ENCODE measurements at places on chromosomes 4 and X.

DNA sequence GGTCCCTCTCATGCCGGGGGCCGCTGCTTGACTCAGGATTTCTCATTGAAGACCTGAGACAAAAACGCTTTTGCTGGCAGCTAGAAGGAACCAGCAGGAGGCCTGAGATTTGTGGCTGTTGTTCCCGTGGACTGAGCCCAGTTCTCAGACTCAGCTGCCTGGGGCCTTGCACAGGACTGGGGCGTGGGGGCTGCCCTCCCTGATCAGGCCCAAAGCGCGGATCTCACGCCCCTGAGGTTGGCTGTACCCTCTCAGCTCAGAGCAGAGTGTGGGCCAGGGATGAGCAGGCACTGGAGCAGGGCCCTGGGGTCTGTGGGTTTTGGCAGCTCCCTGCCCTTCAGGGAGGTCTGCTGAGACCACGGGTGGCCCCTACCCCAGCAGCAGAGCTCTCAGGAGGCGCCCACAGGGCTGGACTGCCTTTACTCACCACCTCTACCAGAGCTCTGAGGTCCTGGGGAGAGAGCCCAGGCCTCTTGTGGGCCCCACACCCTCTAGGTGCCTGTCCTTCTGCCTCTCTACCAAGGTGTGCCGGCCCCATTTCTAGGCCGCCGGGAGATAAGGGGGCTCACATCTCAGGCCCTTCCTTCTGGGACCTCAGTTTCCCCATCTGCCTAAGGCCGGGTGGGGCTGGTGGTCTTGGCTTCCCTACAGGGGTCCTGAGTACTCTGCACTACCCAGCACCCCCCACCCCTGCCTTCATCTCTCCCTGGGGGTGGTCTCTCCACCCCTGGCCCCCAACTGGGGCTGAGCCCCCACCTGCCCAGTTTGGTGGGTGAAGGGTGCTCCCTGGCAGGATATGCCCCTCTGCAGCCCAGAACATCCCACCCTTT, 5.6 kb downstream of the MSANTD1 start:
- no peak overlapping the region for H3K4me3 ChIP-seq
- H3K27ac ChIP-seq, result no peak overlapping the region
- no peak for DNase-seq
- no peaks in the 10 kb centered on the region for H3K36me3 ChIP-seq
- no peaks in the 10 kb centered on the region for H3K4me1 ChIP-seq

- H3K27me3 ChIP-seq, result no peaks in the 10 kb centered on the region
- H3K4me1 ChIP-seq, result peaks cover 4% of the 10 kb centered on the region
- peaks cover 29% of the 10 kb centered on the region for H3K36me3 ChIP-seq
- H3K4me3 ChIP-seq, result no peak overlapping the region
- no peak for DNase-seq
These were observed 4.6 kb downstream of the DGKQ start for GRCh38 chr4:968621-969394.

DNA sequence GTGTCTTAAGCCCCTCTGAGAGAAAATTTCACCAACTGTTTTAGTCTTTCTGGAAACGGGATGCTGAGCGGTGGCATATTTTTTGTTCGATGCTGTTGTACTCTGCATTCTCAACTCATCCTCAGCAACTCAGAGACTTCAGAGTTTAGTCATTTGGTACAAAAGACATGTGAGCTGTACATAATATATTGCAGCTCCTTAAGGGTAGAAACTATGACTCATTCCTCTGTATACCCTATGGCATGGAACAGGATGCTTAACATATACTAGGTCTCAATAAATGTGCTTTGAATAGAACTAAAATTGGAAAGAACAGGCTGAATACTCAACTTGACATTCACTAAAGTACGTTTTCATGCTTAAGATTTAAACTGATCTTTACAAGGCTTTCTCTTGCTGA, 130.5 kb upstream of the SLITRK2 start:
- no peaks in the 10 kb centered on the region for H3K4me1 ChIP-seq
- no peak overlapping the region for H3K4me3 ChIP-seq
- no peaks in the 10 kb centered on the region for H3K36me3 ChIP-seq
- H3K27ac ChIP-seq, result no peak overlapping the region
- no peak for DNase-seq

DNA sequence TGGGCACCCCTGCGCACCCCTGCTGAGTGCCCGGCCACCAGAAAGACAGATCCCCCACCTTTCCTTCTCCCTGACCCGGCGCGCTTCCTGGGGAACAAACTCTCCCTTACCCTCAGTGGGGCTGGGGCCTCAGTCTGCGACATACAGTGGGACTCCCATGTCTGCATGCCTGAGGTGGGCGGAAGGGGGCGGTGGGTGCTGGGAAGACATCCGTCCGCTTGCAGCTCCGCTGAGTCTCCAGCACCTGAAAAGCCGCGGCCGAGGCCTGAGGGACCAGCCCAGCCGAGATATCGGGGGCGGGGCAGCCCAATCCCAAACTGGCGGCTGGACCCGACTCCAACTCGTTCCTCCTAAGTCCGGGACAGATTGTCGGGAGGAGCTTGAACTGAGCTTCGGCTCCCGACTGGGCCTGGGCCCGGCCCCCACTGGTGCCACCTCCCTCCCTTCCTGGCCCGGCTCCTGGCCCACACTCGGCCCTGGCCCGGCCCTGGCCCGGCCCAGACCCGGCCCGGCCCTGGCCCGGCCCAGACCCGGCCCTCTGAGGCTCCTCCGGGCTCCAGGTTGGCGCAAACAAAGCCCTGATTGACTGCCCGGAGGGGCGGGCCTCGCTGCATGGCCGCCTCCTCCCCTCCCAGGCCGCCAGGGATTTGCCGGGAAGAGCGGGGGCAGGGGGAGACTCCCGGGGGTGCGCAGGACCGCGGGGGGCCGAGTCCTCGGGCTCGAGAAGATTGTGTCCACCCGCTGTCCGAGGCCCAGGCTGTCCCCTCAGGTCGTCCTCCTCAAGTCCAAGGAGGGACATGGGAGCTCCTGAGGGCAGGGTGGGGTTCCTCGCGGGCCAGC, 877 bp upstream of the SLC16A2 start:
- no peaks in the 10 kb centered on the region for H3K36me3 ChIP-seq
- no peaks in the 10 kb centered on the region for H3K27me3 ChIP-seq
- peak; percentile 48 for DNase-seq
- peak overlapping the region; percentile 58 for H3K4me3 ChIP-seq

- H3K4me3 ChIP-seq, result no peak overlapping the region
- H3K4me1 ChIP-seq, result peaks cover 14% of the 10 kb centered on the region
- H3K36me3 ChIP-seq, result no peaks in the 10 kb centered on the region
- DNase-seq, result no peak
- no peak overlapping the region for H3K27ac ChIP-seq
These were observed 27.2 kb upstream of the TMSB4X start for GRCh38 chrX:12947545-12948235.

GRCh38 chr4:186104114-186104889, at the start of gene FAM149A:
Gene FAM149A, plus strand, starts transcription at chr4:186104704.
- H3K4me3 ChIP-seq, result peak within 1 kb of the TSS; percentile 3
- DNase-seq, result no peak
- H3K4me1 ChIP-seq, result no peaks in the 10 kb centered on the region
- peaks cover 24% of the 10 kb centered on the region for H3K27me3 ChIP-seq
- no peak within 1 kb of the TSS for H3K27ac ChIP-seq

- no peak for DNase-seq
- no peaks in the 10 kb centered on the region for H3K27me3 ChIP-seq
- no peaks in the 10 kb centered on the region for H3K36me3 ChIP-seq
- H3K4me1 ChIP-seq, result no peaks in the 10 kb centered on the region
- H3K4me3 ChIP-seq, result no peak overlapping the region
These were observed 19.4 kb upstream of the WAS start for GRCh38 chrX:48664156-48664555.

- no peak for DNase-seq
- H3K27ac ChIP-seq, result no peak within 1 kb of the TSS
- no peak within 1 kb of the TSS for H3K4me3 ChIP-seq
These were observed at the start of gene ADH6 for GRCh38 chr4:99219072-99219471. Gene ADH6, minus strand, starts transcription at chr4:99219246. Its CDS starts 94 bp downstream, at chr4:99219152.

GRCh38 chr4:177315767-177316464, 6.2 kb downstream of the NEIL3 start:
- H3K4me3 ChIP-seq, result no peak overlapping the region
- H3K27me3 ChIP-seq, result no peaks in the 10 kb centered on the region
- no peaks in the 10 kb centered on the region for H3K36me3 ChIP-seq
- 0 out of 2 replicates have a peak, but pooled peaks cover 1% of the 10 kb centered on the region for H3K4me1 ChIP-seq
- no peak overlapping the region for H3K27ac ChIP-seq

DNA sequence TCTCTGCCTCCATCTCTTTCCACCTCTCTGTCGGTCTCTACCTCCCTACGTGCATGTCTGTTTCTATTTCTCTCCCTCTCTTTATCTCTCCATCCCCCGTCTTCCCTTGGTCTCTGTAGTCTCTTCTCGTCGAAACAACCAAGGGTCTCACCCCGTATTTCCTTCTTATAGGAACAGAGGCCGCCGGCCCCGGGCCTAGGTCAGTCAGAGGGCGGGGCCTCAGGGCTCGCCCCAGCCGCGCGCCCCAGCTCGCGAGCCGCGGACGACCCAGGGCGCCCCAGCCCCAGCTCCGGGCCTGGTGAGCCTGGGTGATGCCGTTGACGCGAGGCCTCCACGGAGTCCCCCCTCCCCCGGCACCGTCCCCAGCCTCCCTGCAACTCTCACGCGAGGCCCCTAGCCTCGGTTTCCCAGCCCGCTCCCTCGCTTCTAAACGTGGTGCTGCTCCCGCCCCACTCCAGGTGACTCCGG, 6.6 kb downstream of the TIMM17B start:
- DNase-seq, result no peak
- no peaks in the 10 kb centered on the region for H3K27me3 ChIP-seq
- no peaks in the 10 kb centered on the region for H3K36me3 ChIP-seq
- H3K4me1 ChIP-seq, result no peaks in the 10 kb centered on the region
- no peak overlapping the region for H3K27ac ChIP-seq

DNA sequence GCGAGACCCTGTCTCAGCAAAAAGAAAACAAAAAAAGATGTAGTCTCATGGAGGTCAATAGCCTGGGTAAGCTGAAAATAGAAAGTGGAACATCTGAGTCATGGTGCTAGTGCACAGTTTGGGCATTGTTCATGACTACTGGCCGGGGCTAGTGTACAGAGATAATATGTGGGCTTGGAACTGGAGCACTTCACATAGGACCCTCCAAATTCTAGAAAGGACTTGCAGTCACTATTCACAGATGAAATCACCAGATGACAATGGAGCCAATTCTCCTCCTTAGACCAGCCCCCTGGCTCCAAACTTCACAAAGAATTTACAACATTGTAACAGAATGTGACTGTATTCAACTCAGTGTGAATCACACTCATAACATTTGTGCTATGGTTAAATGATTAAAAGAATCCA, 367.8 kb upstream of the SLC7A11 start:
- DNase-seq, result peak; percentile 81
- peaks cover 6% of the 10 kb centered on the region for H3K4me1 ChIP-seq
- no peak overlapping the region for H3K4me3 ChIP-seq

- H3K4me1 ChIP-seq, result no peaks in the 10 kb centered on the region
- no peaks in the 10 kb centered on the region for H3K27me3 ChIP-seq
- H3K27ac ChIP-seq, result no peak overlapping the region
- H3K4me3 ChIP-seq, result no peak overlapping the region
- no peak for DNase-seq
These were observed 227.4 kb downstream of the HS3ST1 start for GRCh38 chr4:11201256-11201655.

DNA sequence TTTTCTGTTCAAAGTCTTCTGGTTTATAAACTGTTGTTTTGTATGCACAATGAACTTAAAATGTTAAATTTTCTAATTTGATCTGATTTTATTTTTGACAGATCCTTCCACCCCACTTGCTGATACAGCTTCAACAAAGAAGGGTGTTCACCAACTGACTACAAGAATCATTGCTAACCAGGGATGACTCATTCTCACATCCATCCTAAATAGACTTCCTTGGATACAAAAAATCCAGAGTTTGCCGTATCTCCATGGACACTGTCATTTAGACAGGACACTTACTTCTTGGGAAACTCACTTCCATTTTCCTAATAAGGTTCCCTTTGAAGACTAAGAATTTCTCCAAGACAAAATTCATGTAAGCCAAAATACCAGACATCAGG, 111.6 kb upstream of the NWD2 start:
- DNase-seq, result no peak
- no peak overlapping the region for H3K27ac ChIP-seq
- H3K4me1 ChIP-seq, result no peaks in the 10 kb centered on the region
- no peaks in the 10 kb centered on the region for H3K27me3 ChIP-seq
- no peak overlapping the region for H3K4me3 ChIP-seq

DNA sequence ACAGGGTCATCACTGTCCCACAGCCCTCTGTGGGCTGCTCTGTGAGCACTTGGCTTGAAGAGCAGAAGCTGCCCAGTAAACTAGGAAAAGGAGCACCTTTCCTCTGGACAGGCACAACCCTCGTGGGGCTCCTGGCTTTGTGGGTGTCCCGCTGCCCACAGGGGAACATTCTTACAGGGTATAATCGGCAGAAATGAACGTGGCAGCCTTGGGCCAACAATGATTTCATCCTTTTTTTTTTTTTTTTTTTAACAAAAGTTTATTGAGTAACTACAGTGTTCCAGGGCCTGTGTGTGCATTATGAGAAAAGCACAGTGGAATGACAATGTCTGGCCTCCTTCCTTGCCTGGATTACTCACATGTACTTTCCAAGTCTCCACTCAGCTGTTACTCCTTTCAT, 197.2 kb downstream of the PDGFC start:
- peak overlapping the region; percentile 74 for H3K27ac ChIP-seq
- peak; percentile 96 for DNase-seq
- H3K27me3 ChIP-seq, result no peaks in the 10 kb centered on the region
- H3K4me1 ChIP-seq, result peaks cover 17% of the 10 kb centered on the region
- H3K4me3 ChIP-seq, result no peak overlapping the region

- H3K27me3 ChIP-seq, result peaks cover 10% of the 10 kb centered on the region
- no peak overlapping the region for H3K27ac ChIP-seq
- no peaks in the 10 kb centered on the region for H3K4me1 ChIP-seq
- no peak overlapping the region for H3K4me3 ChIP-seq
- H3K36me3 ChIP-seq, result no peaks in the 10 kb centered on the region
These were observed 295.4 kb downstream of the BCOR start for GRCh38 chrX:39802354-39802753.
